Naive B cell (primary cell): ENCODE measurements at places on chromosomes 13 and 19. TPM values are rescaled to one million over a fixed set of nuclear protein-coding genes. Genes with fewer than 3 reads are reported as not detected.
A peak's percentile ranks its signal among the peaks of the same experiment; 100 is the strongest.

DNA sequence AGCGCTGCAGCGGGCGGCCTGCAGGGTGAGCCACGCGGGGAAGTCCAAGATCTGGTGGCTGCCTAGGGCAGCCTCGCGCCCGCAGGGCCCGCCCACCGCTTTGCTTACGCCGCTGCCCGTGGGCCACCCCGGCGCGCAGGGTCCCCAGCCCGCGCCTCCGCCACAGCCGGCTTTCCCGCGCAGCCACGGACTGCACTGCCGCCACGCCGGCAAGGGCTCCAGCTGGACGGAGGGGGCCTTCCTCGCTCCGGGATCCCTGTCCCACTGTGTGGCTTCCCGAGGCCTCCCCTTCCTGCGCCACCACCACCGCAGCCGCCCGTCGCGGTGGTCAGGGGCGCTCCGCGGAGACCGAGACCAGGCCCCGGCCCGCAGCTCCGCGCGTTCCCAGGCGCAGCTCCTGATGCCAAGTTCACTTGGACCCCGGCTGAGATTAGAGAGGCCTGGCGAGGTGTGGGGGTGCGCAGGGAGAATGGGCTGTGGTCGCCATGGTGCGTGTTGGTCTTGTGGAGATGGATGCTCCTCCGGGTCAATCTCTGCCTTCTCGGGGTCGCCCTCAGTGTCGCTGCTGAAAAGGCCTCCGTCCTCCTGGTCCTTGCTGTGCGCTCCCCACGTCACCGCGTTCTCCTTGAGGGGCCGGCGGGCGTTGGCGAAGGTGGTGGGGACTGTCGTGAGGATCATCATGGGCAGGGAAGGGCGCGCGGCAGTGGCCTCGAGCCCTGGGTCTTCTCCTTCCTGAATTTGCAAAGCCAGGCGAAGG lies 17.9 kb upstream of the RNF17 start:
- H3K27me3 ChIP-seq = peaks cover 50% of the 10 kb centered on the region
- H3K36me3 ChIP-seq = no peaks in the 10 kb centered on the region
- no peak for DNase-seq
- peaks cover 6% of the 10 kb centered on the region for H3K4me1 ChIP-seq

MEDAG gene
- polyA plus RNA-seq = not detected

DNA sequence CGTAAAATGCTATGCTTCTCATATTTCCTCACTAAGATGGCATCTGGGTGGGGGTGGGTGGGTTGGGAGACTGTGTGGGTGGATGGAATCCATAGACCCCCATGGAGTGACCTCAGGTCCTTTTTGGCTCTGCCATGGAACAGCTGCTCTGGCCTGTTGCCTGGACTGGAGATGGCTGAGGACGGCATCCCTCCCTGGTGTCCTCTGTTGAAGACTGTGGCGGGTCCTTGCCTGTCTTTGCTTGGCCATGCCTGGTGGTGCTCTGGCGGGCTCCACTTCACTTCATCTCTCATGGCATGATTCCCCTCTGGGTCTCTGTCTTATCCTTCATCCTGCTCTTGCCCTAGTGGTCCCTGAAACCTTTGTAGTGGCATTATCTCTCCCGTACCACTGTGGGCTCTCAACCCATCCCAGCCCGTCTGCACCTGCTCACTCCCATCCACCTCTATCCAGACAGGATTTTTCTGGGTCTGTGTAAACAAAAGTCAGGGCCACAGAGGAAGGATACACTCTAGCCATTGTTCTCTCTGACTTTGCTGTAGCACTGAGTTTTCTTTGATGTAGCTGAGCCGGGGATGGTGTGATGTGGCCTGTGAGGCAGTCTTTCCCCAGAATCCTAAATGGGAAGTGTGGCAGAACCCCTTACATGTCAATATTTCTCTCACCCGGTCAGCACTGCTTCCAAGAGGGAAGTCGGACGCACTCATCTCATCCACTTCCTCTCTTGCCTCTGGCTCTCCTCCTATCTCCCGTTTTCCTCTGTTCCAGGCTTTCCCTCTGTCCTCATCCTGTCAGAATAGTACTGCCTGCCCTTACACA lies 36.1 kb downstream of the WDFY2 start:
- no peaks in the 10 kb centered on the region for H3K36me3 ChIP-seq
- no peaks in the 10 kb centered on the region for H3K27me3 ChIP-seq
- no peak overlapping the region for H3K27ac ChIP-seq

DNA sequence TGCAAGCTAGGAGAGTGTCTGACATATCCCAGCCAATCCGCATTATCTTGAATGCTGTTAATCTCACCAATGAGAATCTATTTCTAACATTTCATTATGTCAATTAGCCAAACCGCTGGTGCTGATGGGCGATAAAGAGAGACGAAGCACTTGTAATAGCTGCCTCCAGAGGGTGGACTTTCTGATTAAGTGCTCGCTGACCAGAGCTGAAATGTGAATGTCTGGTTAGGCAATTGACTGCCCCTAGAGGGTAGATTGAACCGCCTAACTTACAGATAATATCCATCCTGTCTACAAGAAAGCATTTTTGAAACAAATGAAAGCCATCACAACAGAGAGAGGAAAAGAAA lies 552 bp upstream of the GRWD1 start:
- peaks cover 33% of the 10 kb centered on the region for H3K4me1 ChIP-seq
- DNase-seq = no peak
- peak overlapping the region; percentile 99 for H3K27ac ChIP-seq
- H3K27me3 ChIP-seq = peaks cover 21% of the 10 kb centered on the region

DNA sequence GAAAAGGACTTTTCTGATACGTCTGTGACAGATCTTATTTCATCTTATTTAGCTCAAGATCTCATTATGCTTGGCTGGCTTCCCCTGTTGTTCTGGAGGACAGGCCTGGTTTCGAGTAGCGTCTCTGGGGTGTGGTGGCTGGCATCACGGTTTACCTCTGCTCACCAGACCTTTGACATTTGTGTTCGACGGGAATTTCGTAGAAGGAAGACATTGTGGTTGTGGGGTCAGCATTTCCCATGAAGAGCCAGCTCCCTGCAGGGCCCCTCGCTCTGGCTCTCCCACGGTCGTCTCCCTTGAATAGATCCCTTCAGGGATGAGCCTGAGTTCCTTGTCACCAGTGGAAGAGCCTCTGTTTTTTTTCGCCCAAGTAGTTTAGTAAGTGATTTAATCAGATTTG lies 78.6 kb upstream of the TEX29 start:
- H3K4me1 ChIP-seq = peaks cover 12% of the 10 kb centered on the region
- no peak overlapping the region for H3K27ac ChIP-seq
- H3K36me3 ChIP-seq = peaks cover 29% of the 10 kb centered on the region
- no peaks in the 10 kb centered on the region for H3K27me3 ChIP-seq
- DNase-seq = no peak

- H3K4me1 ChIP-seq = peaks cover 25% of the 10 kb centered on the region
- peak within 1 kb of the TSS; percentile 48 for H3K27ac ChIP-seq
- no peak for DNase-seq
- H3K4me3 ChIP-seq = no peak within 1 kb of the TSS
- peaks cover 5% of the 10 kb centered on the region for H3K36me3 ChIP-seq
- no peaks in the 10 kb centered on the region for H3K27me3 ChIP-seq
Measured at GRCh38 chr19:48455171-48455907, at the start of gene KCNJ14. TSS of gene KCNJ14 (plus strand) at chr19:48455574. CDS start at chr19:48461725, 6,151 bp downstream.

DNA sequence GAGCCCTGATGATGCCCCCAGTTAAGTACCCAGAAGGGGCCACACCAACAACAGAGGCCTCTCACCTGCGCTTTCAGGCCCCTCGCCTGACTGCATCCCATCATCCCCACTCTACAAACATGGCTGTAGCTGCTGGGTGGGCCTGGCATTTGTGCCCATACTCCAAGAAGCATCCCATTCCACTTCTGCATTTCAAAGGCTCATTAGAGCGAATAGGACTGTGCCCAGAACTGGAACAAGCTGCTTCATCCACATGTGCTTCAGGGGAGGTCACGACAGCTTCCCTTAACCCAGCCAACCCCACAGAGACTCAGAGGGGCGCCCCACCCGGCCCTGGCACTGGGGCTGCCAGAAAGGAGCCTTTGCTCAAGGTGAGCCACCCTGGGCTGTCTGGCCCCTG lies 156.9 kb downstream of the SIPA1L3 start:
- peak overlapping the region; percentile 59 for H3K27ac ChIP-seq
- no peaks in the 10 kb centered on the region for H3K36me3 ChIP-seq
- no peak for DNase-seq
- H3K4me1 ChIP-seq = peaks cover 51% of the 10 kb centered on the region
- H3K4me3 ChIP-seq = peak overlapping the region; percentile 12

- no peaks in the 10 kb centered on the region for H3K4me1 ChIP-seq
- H3K4me3 ChIP-seq = no peak overlapping the region
- no peak overlapping the region for H3K27ac ChIP-seq
Measured at GRCh38 chr13:108702171-108702570, 72.8 kb downstream of the MYO16 start.

DNA sequence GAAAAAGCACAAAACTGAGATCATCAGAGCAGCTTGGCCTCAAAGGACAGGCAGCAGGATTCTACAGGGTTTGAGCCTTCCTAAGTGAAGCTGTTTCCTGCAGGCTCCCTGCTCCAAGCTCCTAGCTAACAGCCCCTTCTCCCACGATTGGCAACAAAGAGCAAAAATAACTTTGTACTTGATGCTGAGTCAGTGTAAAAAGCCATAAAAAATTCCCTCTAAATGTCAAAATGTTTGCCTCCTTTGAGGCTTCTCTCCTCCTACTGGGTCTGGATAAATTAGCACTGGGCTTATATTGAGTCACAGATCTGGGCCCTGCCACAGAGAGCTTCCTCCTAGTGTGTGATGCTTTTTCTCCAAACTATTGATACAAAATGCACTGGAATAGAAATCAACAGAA lies 153.3 kb downstream of the TNFRSF19 start:
- no peaks in the 10 kb centered on the region for H3K27me3 ChIP-seq
- DNase-seq = no peak
- no peaks in the 10 kb centered on the region for H3K36me3 ChIP-seq
- no peak overlapping the region for H3K27ac ChIP-seq
- no peak overlapping the region for H3K4me3 ChIP-seq

DNA sequence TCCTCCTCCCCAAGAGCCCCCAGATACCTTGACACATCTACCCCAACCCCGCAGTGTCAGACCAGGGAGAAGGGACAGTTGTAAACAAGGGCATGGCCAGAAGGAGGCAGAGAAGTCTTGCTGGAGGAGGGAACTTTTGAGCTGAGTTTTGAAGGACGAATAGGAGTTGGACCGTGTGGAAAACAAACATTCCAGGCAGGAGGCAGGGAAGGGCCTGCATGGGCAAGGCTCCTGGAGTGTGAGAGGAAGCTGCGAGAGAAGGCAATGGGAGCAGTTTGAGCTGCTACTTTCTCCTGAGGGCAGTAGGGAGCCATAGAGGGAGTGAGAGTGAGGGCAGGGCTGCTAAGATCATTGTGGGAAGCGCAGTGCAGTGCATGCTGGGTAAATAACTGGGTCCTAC lies 23.3 kb downstream of the IL12RB1 start:
- peak; percentile 16 for DNase-seq
- no peaks in the 10 kb centered on the region for H3K27me3 ChIP-seq
- peaks cover 10% of the 10 kb centered on the region for H3K4me1 ChIP-seq
- peak overlapping the region; percentile 79 for H3K27ac ChIP-seq
- no peaks in the 10 kb centered on the region for H3K36me3 ChIP-seq

KLK4 gene
- not detected for polyA plus RNA-seq

NLRP4 gene
- polyA plus RNA-seq = 0.76 TPM

TMEM259 gene
- polyA plus RNA-seq = 75.5 TPM

DNA sequence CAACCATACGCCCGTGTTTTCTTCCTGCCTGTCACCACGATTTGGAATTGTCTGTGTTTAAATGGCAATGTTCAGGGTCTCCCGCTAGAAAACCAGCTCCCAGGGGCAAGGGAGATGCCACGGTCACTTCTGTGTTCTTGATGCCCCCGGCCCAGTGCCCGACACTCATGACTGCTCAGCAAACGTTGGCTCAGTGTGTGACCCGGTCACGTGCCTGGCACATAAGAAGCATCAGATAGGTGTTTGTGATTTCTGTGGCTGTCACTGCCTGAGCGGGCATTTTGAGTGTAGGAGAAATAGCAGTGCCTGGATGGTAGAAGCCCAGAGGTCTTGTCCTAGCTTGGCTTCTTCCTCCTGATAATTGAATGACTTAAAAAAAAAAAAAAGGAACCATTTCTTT lies 15.5 kb downstream of the HDGFL2 start:
- H3K27me3 ChIP-seq = no peaks in the 10 kb centered on the region
- H3K4me1 ChIP-seq = peaks cover 3% of the 10 kb centered on the region
- DNase-seq = no peak

- peaks cover 9% of the 10 kb centered on the region for H3K36me3 ChIP-seq
- H3K4me1 ChIP-seq = peaks cover 24% of the 10 kb centered on the region
- H3K27me3 ChIP-seq = no peaks in the 10 kb centered on the region
- H3K4me3 ChIP-seq = peak overlapping the region; percentile 84
- DNase-seq = peak; percentile 68
Measured at GRCh38 chr19:3479177-3479833, 1.0 kb downstream of the SMIM24 start.

LAIR1 gene
- 164 TPM for polyA plus RNA-seq

GRCh38 chr13:97549201-97549600 lies 115.2 kb downstream of the RAP2A start:
- H3K36me3 ChIP-seq = no peaks in the 10 kb centered on the region
- H3K4me3 ChIP-seq = no peak overlapping the region
- no peak for DNase-seq
- peaks cover 2% of the 10 kb centered on the region for H3K4me1 ChIP-seq
- H3K27ac ChIP-seq = no peak overlapping the region
- peaks cover 16% of the 10 kb centered on the region for H3K27me3 ChIP-seq

DNA sequence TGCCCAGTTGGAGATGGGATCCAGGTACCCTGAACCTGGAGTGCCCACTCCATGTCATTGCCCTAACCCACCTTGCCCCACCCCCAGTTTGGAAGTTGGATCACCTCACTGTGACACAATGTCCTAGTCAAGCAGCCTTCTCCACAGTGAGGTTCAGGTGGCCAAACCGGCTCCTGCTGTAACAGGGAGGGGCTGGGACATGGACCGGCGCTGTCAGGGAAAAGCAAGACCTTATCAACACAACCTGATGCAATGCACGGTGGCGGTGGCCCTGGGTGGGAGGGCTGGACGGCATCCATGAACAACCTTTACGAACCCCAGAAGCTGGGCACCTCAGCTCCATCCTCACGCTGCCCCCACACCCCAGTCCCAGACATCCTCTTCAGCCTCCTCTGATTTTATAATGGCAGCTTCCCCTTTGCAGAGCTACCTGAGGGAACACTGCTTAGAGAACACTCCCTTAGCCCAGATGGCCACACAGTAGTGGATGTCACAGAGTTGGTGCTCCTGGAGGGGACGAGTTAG lies 1.6 kb upstream of the KRTDAP start:
- peaks cover 9% of the 10 kb centered on the region for H3K4me1 ChIP-seq
- no peaks in the 10 kb centered on the region for H3K36me3 ChIP-seq
- H3K27ac ChIP-seq = no peak overlapping the region
- DNase-seq = no peak
